ENCODE measurements at places on chromosomes 16 and 17.

GRCh38 chr16:16798504-16798903 lies 419.6 kb downstream of the NPIPA7 start:
- DNase-seq: no peak

DNA sequence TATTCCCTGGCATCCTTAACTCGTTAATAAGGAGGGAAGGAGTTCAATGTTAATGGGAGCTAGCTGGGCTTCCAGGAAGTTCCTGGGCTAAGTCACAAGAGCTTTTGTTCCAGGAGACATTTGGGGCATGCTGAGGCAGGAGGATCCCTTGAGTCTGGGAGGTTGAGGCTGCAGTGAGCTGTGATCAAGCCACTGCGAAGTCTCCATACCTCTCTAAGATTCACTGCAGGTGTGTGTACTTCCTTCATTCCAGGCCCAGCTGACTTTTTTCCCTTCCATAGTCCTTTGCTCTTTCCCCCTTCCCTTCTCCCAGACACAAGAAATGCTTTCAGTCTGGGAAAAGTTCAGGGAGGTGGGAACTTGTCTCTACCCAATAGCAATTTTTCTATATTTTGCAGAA lies 489.8 kb downstream of the NPIPA7 start:
- no peak for DNase-seq

DNA sequence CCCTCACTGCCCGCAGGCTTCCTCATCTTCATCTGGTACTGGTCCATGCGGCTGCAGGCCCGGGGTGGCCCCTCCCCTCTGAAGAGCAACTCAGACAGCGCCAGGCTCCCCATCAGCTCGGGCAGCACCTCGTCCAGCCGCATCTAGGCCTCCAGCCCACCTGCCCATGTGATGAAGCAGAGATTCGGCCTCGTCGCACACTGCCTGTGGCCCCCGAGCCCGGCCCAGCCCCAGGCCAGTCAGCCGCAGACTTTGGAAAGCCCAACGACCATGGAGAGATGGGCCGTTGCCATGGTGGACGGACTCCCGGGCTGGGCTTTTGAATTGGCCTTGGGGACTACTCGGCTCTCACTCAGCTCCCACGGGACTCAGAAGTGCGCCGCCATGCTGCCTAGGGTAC lies 4.7 kb upstream of the ADGRG3 start:
- no peak for DNase-seq

DNA sequence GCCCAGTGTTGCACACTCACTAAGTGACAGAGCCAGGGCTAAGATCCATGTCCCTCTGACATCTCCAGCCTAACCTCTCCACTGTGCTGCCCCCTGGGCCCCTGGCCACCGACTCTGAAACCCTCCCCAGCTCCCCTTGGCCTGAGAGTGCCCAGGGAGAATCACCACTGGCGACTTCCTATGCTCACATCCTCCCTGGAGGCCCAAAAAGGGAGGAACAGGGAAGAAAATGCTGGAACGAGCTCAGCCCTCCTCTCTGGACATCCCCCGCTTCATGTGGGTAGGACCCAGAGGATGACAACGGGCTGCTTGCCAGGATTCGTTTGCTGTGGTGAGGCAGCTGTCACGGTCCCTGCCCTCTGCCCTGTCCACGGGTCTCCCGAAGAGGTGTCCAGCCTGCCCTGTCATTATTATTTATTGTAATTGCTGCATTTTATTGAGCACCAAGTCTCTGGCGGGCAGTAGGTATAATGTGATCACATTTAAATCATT lies 153.5 kb upstream of the RPL38 start:
- no peak for DNase-seq

GRCh38 chr17:78888941-78889518 lies 14.0 kb downstream of the CEP295NL start:
- DNase-seq: no peak

- no peak for DNase-seq
These were observed 1.4 kb downstream of the MPRIP start for GRCh38 chr17:17043461-17044271.

DNA sequence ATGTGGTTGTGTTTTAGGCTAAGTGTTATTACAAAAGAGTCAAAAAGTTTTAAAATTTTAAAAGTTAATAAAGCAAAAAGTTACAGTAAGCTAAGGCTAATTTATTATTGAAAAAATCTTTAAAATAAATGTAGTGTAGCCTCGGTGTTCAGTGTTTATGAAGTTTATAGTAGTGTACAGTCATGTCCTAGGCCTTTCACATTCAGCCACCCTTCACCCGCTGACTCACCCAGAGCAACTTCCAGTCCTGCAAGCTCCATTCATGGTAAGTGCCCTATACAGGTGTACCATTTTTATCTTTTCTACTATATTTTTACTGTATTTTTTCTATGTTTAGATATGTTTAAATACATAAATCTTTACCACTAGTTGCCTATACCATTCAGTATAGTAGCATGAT lies 98.5 kb upstream of the RPRML start:
- DNase-seq: no peak

DNA sequence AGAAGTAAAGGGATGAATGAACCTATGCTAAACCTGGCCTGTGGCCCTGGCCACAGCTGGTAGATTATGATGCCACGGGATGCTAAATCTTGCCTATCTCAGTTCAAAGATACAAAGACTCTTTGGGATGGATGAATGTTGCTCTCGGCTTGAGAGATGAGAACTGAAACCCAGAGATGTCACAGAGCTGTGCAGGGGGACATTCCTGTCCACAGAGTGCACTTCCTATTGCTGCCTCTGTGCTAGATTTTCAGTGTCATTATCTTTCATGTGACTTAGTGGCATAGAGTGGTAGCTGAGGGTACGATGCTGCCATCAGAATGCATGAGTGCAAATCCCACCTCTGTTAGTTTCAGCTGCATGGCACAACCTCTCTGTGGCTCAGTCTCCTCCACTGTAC lies 2.3 kb upstream of the MT1M start:
- DNase-seq: no peak

DNA sequence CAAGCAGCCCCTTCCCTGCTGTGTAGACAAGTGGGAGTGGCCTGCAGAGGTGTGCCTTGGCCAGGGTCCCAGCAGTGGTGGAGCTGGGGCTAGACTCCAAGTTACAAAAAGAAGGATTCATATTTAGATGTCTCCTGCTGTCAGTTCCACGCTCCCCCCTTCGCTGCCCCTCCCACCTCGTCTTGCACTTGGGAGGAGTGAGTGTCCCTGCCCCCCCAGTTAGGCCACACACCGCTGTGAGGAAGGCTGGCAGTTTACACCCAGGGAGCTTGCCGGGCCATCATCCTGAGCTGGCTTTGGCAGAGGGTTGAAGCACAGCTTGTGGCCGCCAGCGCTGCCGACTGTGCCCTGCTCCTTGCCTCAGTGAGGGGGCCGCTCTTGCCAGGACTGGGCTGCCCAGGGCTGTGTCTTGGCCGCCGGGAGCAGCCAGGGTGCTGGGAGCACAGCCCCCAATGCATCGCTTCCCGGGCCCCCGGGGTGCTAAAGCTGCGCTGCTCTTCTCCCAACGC lies 44.3 kb downstream of the ELAC2 start:
- DNase-seq: no peak

- DNase-seq: no peak
These were observed 104.4 kb downstream of the IRX5 start for GRCh38 chr16:55035029-55035428.

DNA sequence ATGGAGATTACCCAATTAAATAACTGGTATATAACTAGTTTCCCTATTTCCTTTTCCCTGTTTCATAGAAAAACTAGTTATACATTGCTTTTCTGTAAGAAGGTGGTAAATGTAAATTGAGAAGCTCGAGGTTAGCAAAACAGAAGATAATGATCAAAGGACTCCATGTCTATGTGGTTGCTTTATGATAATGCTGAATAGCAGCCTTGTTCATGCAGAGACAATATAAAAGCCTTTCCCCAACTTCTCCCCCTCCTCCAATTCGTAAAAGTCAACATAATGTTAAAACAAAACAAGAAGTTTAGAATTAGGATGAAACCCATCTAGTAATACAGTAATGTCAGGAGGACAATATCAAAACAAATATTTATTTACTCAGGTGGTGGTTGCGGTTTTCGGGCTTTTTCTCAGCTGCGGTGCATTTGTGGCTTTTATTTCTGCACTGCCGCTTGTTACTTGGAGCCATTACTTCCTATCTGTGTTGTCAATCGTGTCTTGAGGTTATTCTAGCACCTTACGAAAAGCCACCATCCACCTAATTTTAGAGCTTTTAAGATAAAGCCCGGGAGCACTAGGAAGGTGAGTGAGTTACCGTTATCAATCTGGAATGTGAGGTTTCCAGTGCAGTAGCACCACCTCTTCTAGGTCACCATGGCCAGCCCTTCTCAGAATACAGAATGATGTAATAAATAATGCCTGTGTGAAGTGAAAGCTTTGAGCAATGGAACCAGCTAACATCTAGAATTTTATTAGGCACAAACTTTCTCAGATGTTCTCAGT lies 297.5 kb downstream of the CDH13 start:
- DNase-seq: no peak

- DNase-seq: no peak
These were observed 215.2 kb downstream of the SPECC1 start for GRCh38 chr17:20224379-20224778.

DNA sequence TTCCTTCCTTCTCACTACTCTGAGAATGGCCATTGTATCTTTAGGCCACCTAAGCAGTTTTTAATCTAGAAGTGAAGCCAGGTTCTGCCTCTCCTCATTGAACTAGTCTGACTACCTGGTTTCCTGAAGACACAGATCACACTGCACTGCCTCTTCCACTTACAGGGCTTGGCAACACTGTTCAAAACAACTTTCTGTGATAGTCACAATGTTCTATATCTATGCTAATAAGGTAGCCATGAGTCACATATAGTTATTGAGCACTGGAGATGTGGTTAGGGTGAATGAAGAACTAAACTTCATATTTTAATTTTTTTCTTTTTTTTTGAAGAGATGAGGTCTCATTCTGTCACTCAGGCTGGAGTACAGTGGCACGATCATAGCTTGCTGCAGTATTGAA lies 26.9 kb downstream of the RND2 start:
- DNase-seq: no peak

DNA sequence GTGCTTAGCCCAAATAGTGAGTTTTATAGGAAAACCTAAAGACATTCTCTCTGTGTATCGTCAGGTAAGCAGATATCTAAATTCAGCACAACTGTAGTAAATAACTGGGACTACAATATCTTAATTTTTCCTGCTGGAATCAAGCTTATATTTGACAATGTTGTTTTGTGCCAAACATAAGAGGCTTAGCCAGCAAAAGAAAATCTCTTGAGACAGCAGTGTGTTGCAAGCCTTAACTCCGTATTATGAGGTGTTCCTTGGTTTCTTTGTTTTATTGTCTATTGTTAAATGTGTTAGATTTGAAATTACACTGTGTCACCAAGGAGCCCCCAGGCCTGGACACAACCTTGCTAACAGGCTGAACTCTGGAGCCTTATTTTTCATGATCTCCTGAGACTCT lies 1570.6 kb upstream of the GOT2 start:
- no peak for DNase-seq

- no peak for DNase-seq
These were observed 16.0 kb upstream of the KCNJ16 start for GRCh38 chr17:70059071-70059470.

DNA sequence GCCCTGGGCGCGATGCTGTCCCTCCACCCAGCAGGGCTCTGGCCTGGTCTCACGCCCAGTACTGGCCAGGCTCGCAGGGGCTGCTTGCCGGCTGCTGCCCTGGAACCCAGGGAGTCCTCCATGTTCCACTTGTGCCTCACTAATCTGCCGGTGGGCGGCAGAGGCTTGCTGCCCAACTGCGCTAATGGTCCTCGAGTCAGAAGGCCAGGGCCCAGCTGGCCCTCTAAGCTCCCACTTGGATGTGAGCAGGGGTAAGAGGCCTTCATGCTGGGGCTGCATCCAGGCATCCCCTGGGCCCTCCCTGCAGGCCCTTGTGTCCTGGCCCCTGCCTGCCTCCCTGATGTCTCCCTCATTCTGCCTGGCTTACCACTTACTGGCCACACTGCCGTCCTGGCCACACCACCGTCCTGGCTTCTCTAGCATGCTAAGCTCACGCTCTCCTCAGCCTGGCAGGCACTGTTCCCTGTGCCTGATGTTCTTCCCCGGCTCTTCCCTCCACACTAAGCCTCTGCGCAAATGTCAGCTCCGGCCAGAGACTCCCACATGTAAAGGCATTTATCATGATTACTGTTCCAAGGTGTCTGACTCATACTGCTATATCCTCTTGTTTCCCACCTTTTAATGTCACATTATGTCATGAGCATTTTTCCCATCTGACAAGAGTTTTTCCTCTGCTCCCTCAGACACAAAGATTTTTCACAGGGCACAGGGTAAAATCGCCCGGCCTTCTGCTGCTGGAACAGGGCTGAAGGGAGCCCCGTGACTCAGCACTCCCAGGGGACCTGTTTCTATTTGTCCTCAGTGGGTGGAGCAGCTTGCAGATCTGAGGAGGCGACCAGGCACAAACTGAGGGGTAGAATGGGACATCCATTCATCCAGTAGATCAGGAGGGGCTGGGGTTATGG lies 15.9 kb downstream of the B9D1 start:
- no peak for DNase-seq

- no peak for DNase-seq
These were observed 613 bp downstream of the ECI1 start for GRCh38 chr16:2250652-2251295.

- no peak for DNase-seq
These were observed 622 bp downstream of the CUEDC1 start for GRCh38 chr17:57954397-57955182.

- no peak for DNase-seq
These were observed 41.8 kb downstream of the RAB11FIP4 start for GRCh38 chr17:31433091-31433790.

GRCh38 chr16:4489030-4489429 lies 12.8 kb downstream of the HMOX2 start:
- DNase-seq: no peak

DNA sequence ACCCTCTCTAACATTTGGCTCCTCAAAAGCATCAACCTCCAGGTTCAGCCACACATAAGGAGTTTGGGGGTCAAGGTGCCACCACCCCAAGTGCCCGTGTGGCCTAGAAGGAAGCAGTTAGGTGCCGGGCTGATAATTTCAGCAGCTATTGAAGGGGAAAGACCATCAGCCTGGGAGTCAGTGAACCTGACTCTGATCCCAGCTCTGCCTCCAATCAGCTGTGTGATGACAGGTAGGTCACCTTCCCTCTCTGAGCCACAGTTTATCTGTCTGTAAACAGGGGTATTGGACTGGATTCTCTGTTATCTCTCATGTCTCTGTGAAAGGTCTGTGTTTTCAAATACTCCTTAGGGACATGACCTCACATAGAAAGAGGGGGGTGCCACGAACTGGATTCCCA lies 3.9 kb downstream of the CRHR1 start:
- DNase-seq: no peak

DNA sequence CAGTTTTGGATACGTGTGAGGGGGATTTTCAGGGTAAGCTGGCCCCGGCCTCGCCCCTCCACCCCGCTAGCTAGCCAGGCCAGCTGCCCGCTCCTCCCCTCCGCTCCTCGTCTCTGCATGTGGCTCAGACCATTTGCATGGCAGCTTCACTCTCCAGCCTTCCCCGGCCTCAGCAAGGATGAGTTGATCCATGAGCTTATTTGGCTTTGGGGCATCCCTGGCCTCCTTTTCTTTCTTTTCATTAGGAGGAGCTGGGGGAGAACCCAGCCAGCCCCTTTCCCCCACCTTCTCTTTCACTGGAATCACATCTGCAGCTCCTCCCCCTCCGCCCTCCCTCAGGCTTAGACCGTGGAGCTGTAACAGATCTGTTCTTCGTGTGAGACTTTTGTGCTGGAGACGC lies 30.7 kb downstream of the ELAC2 start:
- DNase-seq: no peak

GRCh38 chr17:46774108-46774737 lies 44.3 kb downstream of the WNT3 start:
- DNase-seq: no peak
